ENCODE measurements at places on chromosomes 16 and 17.

- no peak for DNase-seq
These were observed 162.6 kb downstream of the AATF start for GRCh38 chr17:37111329-37111728.

DNA sequence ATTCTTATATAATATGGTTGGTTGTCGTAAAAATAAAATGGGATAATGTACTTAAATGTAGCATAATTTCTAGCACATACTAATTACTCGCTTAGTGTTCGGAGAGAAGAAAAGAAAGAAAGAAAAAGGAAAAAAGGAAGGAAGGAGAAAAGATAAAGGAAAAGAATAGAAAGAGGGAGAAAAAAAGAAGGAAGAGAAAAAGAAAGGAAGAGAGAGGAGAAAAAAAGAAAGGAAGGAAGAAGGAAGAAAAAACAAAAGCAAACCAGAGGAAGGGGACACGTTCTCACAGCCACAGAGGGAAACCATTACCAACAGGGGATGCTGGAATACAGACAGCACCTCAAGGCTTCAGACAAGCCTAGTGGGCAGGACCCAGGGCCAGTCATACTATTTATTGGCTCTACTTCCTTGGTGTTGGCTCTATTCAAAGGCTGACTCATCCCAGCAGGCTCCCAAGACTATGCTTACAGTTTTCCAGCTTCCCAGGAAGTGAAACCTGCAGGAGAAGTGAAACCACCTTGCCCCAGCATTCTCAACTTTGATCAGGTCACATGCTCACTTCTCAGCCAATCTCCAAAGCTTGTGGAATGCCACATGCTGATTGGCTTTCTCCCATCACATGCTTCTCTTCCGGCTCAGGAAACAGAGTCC, 273.5 kb upstream of the IRX5 start:
- DNase-seq = no peak

DNA sequence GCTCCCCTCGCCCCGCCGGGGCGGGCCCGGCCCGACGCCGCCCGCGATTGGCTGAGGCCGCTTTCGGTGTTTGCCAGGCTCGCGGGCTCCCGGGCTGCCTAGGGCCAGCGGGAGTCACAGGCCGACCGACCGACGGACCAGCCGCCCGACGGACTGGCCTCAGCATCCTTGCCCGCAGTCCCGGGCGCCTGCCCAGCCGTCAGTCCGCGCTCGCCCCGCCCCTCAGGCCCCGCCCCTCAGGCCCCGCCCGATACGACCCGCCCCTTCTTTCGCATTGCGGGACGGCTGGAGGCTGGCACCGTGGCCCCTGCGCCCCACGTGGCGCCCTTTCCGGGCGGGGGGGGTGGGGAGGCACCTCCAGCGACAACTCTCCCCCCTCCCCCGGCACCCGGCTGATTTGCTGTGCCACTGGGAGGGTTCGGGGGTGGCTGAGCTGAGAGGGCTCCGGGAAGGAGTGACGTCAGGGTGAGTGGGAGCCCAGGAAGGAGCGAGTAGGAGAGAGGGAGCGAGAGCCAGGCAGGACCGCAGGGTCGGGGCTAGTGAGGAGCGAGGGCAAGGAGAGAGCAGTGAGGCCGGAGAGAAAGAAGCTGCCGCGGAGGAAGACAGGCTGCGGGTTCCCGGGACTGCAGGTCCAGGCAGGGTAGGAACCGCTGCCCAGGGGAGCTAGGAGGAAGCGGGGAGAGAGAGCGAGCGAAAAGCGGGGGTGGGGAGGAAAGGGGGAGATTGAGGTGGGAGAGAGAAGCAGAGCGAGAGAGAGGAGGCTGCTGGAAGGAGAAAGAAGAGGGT, at the start of gene ASPHD1:
ASPHD1 (plus strand) TSS at position 387 of the 786 bp plus-strand sequence. CDS start 484 bp downstream, outside the sequence.
- peak; percentile 69 for DNase-seq

GRCh38 chr16:80994451-80994850, 12.2 kb downstream of the CMC2 start:
- DNase-seq = no peak

DNA sequence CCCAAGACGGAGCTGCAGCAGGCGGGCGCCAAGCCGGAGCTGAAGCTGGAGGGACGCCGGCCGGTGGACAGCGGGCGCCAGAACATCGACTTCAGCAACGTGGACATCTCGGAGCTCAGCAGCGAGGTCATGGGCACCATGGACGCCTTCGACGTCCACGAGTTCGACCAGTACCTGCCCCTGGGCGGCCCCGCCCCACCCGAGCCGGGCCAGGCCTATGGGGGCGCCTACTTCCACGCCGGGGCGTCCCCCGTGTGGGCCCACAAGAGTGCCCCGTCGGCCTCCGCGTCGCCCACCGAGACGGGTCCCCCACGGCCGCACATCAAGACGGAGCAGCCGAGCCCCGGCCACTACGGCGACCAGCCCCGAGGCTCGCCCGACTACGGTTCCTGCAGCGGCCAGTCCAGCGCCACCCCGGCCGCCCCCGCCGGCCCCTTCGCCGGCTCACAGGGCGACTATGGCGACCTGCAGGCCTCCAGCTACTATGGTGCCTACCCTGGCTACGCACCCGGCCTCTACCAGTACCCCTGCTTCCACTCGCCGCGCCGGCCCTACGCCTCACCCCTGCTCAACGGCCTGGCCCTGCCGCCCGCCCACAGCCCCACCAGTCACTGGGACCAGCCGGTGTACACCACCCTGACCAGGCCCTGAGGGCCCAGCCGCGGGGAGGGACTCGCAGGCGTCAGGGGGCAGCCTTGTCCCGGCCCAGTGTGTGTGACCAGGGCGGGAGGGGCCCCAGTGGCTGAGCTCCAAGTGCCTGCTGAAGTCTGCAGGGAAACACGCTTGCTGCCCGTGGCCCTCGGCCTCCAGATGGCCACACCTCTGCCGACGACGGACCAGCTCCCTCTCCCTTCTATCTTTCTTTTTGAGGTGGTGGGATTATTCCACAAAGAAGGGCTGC, 3.4 kb downstream of the SOX8 start:
- no peak for DNase-seq

DNA sequence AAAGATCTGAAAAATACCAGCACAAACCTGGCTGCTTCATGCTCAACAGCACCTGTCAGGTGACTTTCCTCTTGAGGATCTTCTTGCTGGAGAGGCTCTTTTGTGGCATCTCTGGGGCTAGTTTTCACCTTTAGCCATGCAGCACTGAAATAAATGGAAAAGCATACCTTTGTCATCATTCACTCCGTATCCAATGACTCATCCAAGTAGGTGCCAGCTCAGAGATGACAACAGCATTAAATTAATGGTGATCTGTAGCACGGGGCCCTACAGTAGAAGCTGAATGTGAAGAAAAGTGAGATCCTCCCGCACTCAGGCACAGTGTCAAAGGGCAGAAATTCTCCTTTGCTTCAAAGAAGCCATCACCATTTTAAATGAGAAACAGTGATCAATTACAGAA, 32.2 kb downstream of the KIAA0753 start:
- DNase-seq = no peak

DNA sequence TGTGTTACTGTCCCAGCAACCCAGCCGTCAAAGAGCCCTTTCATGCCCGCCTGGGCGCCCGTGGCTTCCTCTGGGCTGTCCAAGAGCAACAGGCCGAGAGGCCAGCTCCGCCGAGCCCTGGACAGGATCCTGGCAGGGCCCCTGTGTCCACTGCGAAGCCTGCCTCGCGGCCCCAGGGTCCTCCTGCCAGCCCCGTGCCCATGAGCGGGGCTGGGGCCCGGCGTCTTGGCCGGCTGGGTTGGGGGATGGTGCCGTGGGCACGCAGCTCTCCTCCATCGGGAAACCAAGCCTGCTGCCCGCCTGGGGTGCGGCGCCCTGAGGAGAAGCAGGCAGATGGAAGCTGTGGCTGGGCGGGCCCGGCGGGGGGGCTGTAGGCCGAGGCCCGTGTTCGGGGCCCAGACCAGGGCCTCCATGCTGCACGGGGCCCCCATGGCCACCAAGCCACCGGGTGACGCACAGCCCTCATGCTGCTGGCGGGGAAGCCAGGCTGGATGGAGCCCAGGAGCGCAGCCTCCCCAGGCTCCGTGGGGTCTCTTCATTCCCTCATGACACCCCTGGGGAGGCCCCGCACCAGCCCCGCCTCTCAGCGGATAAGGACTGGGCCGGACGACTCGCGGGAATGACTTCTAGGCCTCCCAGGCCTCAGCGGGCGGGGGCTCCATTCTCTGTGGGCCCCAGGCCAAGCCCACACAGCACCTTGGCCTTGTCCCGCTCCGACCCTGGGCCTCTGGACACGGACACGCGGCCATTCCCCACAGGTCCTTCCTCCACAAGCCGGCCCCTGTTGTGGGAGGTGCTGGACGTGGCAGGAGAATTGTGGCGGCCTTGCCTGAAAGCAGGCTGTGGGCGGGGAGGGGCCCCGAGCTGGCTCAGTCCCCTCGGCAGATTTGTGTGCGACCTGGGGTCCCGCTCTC, at the start of gene C1QTNF8:
C1QTNF8 (minus strand) TSS at position 76 of the 914 bp plus-strand sequence. CDS start 1,322 bp downstream, outside the sequence.
- no peak for DNase-seq

DNA sequence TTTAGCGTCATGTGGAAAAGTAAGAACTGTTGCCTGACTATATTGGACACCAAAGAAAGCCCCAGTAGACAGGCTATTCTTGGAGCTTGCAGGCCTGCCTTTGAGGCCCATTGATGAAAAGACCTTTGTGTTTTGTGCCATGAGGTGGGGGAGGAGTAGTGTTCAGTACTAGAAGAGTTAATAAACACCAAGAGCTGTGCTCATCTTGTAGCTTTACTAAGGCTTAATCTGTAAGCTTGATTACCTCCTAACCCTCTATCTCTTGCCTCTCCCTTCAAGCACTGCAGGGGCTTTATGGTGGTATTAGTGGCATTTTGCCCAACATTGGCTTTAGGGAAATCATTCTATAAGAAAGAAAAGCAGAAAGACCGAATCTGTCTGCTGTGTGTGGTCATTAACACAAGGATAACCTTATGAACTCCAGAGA, 220.2 kb upstream of the TBX2 start:
- DNase-seq = no peak

DNA sequence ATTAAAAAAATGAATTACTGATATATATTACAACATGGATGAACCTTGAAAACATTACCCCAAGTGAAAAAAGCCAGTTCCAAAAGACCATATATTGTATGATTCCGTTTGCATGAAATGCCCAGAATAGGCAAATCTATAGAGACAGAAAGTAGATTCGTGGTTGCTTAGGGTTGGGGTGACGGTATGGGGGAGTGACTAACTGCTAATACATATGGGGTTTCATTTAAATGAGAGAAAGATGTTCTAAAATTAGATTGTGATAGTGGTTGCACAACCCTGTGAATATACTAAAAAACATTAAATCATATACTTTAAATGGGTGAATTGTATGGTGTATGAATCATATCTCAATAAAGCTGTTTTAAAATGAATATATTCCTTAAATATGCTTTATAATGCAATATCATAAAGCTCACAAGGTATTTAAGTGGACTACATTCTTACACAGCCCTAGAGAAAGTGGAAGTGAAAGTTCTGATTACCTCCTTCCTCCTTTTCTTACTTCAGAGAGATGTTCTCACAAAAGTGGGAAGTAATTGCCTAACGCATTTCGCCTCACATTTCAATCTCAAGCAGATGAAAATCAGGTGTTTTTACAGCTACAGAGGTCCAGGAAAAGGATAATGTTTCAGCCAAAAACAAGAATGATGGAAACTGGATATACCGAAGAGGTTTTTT, 142.7 kb upstream of the GNAO1 start:
- DNase-seq = no peak

GRCh38 chr17:81821147-81821546, 11.9 kb downstream of the MCRIP1 start:
- DNase-seq = no peak

- DNase-seq = no peak
These were observed 45.9 kb upstream of the KCNJ16 start for GRCh38 chr17:70028978-70029767.

- no peak for DNase-seq
These were observed 1.3 kb upstream of the PCGF2 start for GRCh38 chr17:38749223-38750043.

- no peak for DNase-seq
These were observed 15.5 kb downstream of the SPNS2 start for GRCh38 chr17:4514206-4514605.

DNA sequence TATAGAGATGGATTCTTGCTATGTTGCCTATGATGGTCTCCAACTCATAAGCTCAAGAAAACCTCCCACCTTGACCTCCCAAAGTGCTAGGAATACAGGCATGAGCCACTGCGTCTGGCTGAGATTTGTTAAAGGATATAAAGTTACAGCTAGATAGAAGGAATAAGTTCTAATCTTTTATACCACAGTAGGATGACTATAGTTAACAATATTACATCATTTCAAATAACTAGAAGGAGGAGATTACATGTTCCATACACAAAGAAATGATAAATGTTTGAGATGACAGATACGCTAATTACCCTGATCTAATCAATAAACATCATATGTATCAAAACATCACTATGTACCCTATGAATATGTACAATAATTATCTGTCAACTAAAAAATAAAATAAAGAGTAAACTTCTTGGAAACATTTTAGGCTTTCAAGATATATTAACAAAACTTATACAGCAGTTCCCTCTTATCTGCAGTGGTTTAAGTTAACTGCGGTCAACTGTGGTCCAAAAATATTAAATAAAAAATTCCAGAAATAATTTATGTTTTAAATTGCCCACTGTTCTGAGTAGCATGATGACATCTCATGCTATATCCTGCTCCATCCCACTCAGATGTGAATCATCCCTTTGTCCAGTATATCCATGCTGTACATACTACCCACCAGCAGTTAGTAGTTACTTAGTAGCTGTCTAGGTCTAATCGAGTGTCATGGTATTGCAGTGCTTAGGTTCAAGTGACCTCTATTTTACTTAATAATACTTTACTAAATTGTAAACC, 129.2 kb upstream of the NACA2 start:
- no peak for DNase-seq

- DNase-seq = no peak
These were observed 25.5 kb downstream of the GRB7 start for GRCh38 chr17:39763051-39763820.

DNA sequence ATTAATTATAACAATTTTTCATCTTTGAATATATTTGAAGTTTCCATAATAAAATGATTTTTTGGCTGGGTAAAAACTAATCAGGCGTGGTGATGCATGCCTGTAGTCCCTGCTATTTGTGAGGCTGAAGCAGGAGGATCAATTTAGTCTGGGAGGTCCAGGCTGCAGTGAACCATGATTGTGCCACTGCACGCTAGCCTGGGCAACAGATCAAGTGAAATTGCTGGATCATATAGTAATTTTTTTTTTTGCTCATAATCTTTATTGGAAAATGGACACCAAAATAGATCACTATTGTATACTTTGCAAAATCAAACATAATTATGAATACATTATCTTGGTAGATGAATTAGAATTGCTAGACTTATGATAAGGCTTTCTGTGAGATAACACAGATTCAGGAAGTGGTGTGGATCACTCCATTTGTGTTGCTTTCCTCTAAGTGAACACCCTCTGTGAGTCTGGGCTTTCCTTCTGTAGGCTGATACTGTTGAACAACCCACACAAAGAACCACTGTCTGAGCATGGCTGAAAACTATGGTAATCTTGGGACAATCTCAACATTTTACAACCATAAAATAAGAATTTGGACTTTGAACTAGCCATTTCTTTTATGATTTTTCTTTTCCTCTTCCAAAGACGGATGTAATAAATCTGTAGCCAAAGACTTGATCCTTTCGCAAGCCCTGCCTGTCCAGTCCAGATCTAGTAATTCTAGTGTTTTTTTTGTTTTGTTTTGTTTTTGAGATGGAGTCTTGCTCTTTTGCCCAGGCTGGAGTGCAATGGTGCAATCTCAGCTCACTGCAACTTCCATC, 5.6 kb upstream of the ST3GAL2 start:
- DNase-seq = no peak

GRCh38 chr17:14590459-14591250, 289.8 kb downstream of the HS3ST3B1 start:
- DNase-seq = no peak

- no peak for DNase-seq
These were observed 129.4 kb downstream of the SHISA9 start for GRCh38 chr16:13030769-13031168.

GRCh38 chr16:52740766-52741165, 193.8 kb upstream of the TOX3 start:
- no peak for DNase-seq

Measured in stimulated activated CD4-positive, alpha-beta T cell treated with anti-CD3 and anti-CD28 coated beads, Interleukin-12 subunit alpha, Interleukin-12 subunit beta, amount 100 ng/mL, for 4 hours (primary cell).